ENCODE measurements at places on chromosomes 5 and 9.

GRCh38 chr9:16618524-16618923 is 251.9 kb downstream of the BNC2 start:
- no peak for DNase-seq

- no peak for DNase-seq
Observed at GRCh38 chr9:129336130-129336528, 158.1 kb upstream of the IER5L start.

- DNase-seq = no peak
Observed at GRCh38 chr5:62112689-62113228, 193.2 kb upstream of the KIF2A start.

- DNase-seq = no peak
Observed at GRCh38 chr9:20997503-20998076, 33.9 kb downstream of the HACD4 start.

DNA sequence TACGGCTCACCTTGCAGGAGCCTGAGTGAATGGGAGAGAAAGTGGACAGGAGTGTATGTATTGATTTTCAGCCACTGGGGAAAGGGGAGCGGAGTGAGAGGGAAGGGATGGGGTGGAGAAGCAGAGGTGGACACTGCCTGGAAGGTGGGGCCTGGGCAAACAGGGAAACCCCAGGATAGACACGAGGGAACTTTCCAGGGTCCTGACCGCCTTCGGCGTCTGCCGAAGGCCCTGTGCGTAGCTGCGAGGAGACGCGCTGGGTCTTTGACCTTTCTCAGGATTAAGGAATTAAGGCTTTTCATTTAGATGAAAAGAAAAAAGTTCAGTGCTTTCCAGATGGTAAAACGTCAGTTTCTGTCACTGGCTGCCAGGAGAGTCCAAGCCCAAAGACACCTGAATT is 134.6 kb upstream of the RAPGEF1 start:
- DNase-seq = no peak

DNA sequence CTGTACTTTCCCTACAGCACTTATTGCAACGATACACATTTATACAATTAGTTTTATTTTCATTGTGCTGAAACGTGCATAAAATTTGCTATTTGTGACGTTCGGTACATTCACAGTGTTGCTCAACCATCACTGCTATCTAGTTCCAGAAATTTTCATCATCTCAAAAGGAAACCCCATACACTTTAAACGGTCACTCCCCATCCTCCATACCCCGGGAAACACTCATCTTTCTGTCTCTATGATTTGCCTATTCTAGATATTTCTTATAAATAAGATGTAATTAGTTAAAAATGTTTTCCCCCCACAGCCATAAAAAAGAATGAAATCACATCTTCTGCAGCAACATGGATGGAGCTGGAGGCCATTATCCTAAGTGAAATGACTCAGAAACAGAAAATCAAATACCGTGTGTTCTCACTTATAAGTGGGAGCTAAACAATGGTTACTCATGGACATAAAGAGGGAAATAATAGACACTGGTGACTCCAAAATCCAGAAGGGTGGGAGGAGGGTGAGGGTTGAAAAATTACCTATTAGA is 40.2 kb upstream of the TEX48 start:
- DNase-seq = peak; percentile 18

- DNase-seq = no peak
Observed at GRCh38 chr5:27191786-27192510, 153.6 kb upstream of the CDH9 start.

DNA sequence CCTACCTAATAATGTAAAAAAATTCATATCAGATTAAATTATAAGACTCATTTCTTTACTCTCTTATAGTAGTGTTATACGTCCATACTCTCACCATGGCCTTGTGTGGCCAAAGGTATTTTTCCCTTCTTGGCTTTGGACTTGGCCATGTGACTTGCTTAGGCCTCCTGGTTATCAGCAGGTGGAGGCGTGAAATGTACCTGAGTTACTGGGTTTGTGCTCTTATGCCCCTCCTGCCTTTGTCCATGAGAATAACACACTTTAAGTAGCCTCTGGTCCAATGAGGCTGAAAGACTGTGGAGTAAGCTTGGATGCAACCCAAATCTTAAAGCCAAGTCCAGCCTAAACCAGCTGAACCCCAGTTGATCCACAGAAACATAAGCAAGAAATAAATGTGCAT is 68.7 kb downstream of the RETREG1 start:
- no peak for DNase-seq

DNA sequence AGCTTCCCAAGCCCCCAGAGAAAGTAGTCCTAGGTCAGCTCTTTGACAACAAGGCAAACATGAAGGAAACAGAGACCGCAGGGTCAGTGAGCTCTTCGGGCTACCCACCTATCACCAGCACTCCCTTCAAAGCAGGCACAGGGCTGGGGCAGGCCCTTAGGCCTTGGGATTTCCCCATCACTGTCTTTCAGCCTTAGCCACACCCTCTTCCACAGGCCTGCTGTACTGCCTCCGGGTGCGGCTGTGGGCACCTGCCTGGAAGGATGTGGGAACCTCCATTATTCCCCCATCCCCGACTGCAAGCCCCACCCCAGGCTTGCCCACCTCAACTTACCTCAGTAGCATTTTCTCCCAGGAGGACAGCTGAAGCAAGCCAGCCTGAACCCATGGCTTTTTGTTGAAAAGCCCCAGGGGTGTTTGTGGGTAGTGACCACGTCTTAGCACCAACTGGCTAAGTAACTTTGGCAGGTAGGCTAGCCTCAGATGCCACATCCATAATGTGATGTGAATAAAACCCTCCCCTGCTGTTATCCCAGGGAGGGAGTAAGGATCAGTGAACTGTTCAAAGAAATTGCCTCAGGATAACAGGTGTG is 100.2 kb downstream of the PIK3R1 start:
- no peak for DNase-seq

GRCh38 chr9:36748322-36748899 is 175.7 kb downstream of the MELK start:
- no peak for DNase-seq

GRCh38 chr5:139668064-139668880 is 20.1 kb downstream of the CXXC5 start:
- no peak for DNase-seq

DNA sequence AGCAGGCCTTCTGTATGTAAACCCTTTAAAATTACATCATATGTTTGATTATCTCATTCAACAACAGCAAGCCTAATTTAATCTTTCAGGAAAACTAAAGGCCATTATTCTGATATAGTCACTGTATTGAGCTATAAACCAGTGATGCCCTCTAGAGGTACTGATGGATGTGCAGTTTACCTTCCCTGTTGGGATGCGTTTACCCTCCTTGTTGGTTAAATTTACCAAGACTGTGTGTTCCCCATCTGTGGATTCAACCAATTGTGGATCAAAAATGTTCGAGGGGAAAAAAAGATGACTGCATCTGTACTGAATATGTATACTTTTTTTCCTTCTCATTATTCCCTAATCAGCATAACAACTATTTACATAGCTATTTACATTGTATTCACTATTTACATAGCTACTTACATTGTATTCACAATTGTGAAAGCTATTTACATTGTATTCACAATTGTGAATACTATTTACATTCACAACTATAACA is 3.7 kb upstream of the BAAT start:
- peak; percentile 60 for DNase-seq

DNA sequence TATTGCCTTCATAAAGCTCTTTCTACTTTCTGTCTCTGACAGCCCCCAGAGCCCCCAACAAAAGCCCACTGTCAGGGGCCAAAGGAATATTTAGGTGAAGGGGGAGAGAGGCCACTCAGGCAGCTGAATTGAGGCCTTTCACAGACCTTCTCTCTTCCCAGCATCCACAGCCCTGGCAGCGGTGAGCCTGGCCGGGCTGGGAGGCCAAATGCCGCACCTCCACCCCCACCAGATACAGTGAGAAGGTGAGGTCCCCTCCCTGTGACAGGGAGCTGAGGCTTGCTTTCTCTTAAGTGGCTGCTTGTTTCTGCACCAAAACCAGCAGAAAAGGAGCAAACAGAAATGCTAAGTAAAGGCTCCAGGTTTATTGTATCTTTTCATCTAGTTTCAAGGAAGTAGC is 168.1 kb downstream of the ROR2 start:
- DNase-seq = no peak

DNA sequence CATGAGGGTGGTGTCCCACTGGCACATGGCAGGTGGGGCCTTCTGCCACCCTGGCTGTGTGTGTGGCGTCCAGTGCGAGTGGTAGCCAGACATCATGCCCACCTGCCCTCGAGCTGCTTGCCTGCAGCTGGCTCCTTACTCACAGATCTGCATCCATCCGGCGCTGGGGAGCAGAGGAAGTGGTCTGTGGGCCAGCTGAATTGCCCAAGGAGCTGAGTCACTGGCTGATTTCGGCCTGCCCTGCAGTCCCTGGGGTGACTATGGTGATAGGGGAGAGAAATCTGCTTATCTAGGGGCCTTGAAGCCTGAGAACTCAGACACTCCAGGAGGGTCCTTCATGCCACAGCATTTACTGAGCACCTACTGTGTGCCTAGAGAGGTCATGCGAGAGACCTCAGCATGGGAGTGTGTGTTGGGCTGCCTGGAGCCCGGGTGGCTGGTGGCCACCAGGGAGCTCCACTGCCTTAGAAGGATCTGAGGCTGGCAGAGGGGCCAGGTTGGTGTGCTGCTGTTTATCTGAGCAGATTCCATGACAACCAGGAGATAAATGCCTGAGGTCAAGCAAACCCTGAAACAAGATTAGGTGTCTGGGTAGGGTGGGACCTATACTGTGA is 57.1 kb downstream of the SLC22A5 start:
- no peak for DNase-seq

GRCh38 chr9:75023846-75024245 is 4.2 kb downstream of the CARNMT1 start:
- DNase-seq = no peak

- peak; percentile 64 for DNase-seq
Observed at GRCh38 chr9:104743376-104743985, 4.0 kb upstream of the NIPSNAP3A start.

DNA sequence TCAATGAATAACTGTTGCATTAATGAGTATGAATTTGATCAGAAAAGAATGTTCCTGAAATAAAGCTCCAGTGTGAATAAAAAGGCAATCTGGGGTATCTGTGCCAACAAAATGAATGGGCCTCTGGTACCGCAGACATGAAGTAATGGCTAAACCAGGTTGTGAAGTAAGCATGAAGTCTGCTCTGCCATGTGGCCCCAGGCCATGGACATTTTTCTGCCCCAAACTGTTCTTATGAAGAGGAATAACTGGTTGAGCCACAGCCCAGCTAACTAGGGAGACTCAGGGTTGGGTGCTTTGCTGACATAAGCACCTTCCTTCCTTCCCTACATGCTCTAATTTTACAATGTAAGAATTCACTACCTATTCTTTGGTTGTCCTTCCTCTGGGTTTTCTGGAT is 147.4 kb upstream of the LRRTM2 start:
- DNase-seq = no peak

DNA sequence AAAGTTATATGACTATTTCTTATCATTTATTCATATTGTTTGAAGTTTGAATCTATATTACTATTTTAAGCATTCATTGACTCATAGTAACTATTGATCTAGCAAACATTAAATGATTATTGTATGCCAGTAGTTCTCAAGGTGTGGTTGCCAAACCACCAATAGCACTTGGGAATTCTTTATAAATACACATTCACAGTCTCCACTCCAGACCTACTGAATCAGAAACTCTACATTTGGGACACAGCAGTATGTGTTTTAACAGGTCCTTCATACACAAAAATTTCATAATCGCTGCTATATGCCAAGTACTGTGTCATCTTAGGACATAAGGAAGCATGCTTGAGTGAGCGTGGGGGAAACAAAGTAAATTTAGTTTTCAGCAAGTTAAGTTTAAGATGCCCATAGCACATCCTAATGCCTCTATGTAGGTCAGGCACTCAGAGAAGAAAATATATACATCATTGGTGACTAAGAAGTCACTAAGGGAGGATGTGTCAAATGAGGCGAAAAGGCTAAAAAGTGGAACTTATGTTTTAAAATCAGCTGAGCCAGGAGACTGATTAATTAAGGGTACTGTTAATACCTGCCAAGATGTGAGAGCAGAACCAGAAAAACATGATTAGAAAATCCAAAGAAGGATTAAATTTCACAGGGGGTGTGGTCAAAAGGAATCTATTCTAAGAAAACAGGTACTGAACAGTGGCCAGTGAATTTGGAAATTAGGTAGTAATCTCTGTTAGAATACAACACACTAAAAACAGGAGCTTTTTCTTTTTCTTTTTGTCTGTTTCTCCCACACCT is 340.8 kb downstream of the HCN1 start:
- DNase-seq = no peak

GRCh38 chr9:136886610-136887597 is 588 bp downstream of the TRAF2 start:
- peak; percentile 72 for DNase-seq

GRCh38 chr5:52995095-52995494 is 5.9 kb downstream of the ITGA2 start:
- DNase-seq = no peak

DNA sequence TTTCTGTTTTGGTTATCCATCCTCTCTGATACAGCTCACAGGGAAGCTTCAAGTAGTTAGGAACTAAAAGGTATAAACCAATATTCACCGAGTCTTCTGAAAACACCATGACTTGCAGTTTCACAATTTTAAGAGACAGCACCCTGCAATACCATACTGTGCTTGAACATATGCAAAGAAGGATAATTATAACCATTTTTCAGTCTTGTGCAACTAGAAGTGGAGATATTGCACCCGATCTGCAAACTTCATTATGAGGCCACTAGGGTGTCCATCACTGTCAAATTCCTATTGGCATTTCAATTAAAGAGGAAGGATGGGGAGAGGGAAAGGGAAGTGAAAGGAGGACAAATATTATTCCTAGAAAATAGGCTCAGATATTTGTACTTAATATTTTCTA is 32.4 kb upstream of the CEP120 start:
- no peak for DNase-seq

GRCh38 chr5:52134013-52134650 is 653.6 kb upstream of the ITGA1 start:
- no peak for DNase-seq

DNA sequence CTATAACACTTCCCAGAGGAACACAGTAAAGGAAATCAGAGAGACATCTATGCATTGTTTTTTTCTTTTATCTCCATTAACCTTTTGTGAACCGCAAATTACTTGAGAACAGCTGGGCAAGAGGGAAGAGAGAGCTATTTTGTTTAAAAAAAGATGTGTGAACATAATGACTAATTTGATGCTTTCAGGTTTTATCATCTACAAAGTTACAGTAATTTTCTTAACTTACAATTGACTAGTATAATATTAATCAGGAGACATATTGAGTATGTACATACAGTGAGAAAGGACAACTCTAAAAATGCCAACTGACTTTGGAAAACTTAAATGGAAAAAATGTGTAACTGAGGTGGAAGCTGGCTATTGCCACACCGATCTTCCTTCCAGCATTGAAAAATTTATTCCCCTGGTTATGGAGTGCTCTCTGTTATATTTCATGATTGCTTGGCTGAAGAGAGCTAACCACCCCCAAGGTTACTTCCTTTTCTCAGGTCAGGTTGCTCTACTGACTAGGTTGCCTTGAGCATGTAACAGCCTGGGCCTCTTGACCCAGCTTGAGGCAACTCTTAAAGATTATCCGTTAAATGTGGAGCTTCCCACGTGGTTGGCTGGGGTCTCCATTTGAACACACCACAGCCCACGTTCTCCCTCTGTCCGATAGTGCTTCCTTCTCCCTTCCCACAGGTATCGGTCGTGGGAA is 62.6 kb upstream of the C6 start:
- no peak for DNase-seq

- no peak for DNase-seq
Observed at GRCh38 chr5:115507681-115508080, 36.9 kb downstream of the FEM1C start.

- no peak for DNase-seq
Observed at GRCh38 chr5:141532726-141533125, 43.8 kb downstream of the PCDHGC5 start.

- peak; percentile 88 for DNase-seq
Observed at GRCh38 chr9:126915281-126915816, 767 bp downstream of the RALGPS1 start.

- DNase-seq = no peak
Observed at GRCh38 chr5:102701748-102702147, 53.4 kb upstream of the PAM start.

All from NCI-H345 (cell line).